ENCODE measurements at places on chromosomes 5 and 9.

GRCh38 chr9:73719660-73720059, 568.0 kb downstream of the ANXA1 start:
- no peak for DNase-seq

DNA sequence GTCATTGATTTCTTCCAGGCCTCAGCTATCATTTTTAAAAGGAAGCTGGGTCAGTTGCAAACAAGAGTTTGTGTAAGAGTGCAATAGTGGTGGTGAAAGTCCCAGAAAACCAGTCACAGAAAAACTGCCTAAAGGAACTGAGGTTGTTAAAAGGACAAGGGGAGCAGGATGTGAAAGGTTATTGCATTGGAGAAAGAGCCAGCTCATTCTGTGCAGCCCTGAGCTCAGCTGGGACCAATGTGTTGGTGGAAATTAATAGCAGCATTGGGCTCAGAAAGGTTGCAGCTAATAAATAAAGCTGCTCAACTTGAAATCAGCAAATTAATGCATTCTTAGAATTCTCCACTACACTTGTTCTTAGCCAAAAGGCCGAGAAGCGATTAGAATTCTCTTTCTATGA, 34.9 kb downstream of the NREP start:
- DNase-seq, result no peak

- DNase-seq, result no peak
These were observed 122.7 kb downstream of the SLIT3 start for GRCh38 chr5:169178274-169178673.

GRCh38 chr9:12790001-12790400, 15.2 kb downstream of the LURAP1L start:
- no peak for DNase-seq

GRCh38 chr9:137256856-137257255, 1.7 kb downstream of the NELFB start:
- DNase-seq, result no peak

GRCh38 chr5:19401032-19401431, 587.0 kb downstream of the CDH18 start:
- no peak for DNase-seq

GRCh38 chr5:10655972-10656830, 92.3 kb downstream of the ANKRD33B start:
- no peak for DNase-seq

DNA sequence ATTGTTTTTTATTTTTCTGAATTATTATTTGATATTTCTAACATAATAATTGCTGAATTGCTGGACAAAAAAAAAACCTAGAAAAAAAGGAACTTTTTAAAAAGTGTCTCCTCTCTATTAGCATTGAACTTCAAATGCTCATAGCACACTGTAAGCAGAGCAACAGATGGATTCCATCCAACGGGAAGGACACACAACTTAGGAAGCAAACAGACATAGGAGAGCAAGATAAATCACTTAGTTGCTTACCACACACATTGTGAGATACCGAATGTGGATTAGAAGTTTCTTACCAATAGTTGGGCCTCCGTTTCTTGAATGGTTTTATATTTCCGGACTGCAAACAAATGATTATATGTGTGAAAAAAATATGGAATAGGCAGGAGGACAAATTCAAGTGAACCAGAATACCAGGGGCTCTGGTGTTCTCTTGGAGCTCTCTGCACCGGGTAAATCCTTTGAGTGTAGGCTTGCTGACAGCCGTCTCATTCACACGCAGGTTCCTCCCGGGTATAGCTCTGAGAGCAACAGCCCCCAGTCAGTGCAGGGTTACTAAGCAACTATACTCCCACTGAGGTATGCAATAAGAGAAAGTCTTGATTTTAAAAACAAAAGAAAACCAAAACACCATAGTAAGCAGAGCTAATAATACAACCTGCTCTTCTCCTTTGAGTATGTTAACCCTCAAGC, 217.6 kb downstream of the TMEM167A start:
- no peak for DNase-seq

GRCh38 chr5:134458234-134459009, 46.7 kb upstream of the CDKN2AIPNL start:
- DNase-seq, result no peak

DNA sequence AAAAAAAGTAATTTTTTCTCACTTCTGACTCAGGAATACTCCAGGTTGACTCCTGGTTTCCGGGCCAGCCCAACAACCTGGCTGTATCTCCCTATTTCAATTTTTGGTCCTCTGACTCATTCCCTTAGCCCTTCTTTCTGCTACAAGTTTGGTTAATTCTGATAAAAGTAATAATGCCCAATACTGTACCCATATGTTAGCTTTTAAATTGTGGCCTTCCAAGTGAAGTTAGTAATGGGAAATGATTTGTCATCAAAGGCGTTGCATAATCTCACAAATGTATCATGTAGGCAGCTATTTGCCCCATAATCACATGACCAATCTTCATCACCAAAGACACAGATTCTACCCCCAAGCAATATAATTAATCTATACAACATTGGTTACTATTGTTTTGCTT, 31.1 kb upstream of the BNC2 start:
- no peak for DNase-seq

DNA sequence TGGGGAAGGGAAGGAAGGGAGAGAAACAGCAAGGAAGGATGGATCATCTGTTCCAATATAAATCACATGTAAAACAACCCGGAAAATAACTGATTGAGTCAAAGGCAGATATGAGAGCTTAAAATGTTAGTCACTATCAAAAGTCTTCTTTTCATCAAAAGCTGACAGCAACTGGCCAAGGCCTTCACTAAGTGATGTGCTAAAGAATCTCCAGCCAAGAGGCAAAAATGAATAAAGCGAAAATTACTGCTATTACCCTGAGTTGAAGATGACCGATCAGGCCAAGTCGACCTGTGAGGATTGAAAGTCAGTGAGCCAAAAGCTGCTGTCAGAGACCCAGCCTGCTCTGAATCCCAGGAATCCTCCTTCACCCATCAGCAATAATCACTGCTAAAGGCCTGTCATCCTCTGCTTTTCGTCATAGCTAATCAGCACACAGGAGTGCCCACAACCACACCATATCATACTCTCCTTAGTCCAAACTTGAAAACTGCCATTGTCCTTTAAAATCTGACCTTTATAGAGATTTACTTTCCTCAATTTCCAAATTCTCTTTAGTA, 736.9 kb downstream of the TLE1 start:
- no peak for DNase-seq

- DNase-seq, result no peak
These were observed 48.2 kb upstream of the SARDH start for GRCh38 chr9:133786371-133786753.

DNA sequence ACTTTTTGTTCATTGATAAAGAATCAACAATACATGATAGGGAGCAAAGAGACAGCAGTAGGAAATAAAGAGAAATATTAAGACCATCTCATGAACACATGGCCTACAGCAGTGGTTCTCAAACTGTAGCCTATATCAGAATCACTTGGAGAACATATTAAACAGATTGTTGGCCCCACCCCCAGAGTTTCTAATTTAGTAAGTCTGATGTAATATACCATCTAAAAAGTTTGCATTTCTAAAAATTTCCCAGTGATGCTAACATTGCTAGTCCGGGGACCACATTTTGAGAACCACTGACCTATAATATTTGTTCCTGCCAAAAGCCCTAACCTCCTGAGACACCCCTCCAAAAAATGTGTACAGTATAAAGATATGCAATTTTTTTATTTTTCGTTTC, 306.2 kb upstream of the NREP start:
- DNase-seq, result no peak

DNA sequence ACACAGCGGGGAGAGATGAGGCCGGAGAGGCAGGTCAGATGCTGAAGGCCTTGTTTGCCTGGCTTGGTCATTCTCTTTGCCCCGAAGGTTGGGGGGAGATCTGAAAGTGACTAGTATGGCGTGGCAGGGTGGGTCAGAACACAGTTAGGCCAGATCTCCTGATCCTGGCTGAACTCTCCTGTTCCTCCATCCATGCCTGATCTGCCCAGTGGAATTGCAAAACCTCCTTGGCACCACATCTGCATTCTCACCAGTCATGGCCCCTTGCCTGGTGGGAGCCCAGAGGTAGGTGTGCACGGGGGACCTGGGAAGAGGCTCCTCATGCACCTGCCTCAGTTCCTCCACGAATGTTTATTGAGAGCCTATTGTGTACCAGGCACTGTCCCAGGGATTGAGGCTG, 23.2 kb downstream of the TEX53 start:
- DNase-seq, result no peak

- DNase-seq, result no peak
These were observed 153.2 kb downstream of the MACROH2A1 start for GRCh38 chr5:135245521-135246499.

GRCh38 chr5:111928511-111928910, 171.5 kb upstream of the NREP start:
- no peak for DNase-seq

DNA sequence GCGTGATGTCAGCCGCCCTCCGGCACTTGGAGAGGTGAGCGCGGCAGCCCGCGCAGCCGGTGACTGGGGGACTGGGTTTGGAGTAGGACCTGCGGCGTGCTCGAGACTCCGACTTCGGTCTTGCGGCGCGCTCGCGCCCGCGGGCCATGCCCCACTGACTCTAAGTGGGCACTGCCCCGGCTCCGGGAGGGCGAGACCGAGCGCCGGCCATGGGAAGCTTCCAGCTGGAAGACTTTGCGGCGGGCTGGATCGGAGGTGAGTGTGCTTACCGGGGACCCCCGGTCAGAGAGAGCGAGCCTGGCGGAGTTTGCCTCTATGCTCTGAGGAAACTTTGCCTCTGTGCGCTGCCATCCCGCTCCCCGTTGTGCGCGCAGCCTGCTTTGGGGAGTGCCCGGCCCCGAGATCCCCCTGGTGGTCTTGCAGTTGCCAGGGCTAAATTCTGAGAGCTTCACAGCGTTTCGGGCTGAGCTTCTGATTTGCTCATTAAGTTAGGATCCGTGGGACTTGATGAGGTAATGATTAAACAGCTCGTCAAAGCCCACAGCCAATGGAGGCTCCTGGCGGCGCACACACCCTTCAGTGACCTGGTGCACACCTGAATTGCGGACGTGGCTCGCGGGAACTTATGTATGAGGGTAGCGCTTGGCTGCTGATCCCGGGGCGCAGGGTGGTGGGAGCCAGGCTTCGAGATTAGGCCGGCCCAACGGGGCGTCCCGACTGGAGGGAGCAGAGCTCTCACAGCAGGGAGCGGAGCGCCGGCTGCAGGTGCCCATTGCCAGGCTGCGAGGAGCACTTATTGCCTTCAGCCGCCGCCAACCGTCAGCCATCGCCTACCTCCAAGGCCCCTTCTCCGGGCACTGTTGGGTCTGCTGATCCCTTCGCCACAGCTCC, at the start of gene SLC25A48:
Gene SLC25A48, plus strand, starts transcription at position 25 of the 891 bp plus-strand sequence. Its CDS starts 185 bp downstream, at position 210.
- no peak for DNase-seq

All from GOT3 (cell line).